ENCODE measurements at places on chromosomes 11 and 22.

DNA sequence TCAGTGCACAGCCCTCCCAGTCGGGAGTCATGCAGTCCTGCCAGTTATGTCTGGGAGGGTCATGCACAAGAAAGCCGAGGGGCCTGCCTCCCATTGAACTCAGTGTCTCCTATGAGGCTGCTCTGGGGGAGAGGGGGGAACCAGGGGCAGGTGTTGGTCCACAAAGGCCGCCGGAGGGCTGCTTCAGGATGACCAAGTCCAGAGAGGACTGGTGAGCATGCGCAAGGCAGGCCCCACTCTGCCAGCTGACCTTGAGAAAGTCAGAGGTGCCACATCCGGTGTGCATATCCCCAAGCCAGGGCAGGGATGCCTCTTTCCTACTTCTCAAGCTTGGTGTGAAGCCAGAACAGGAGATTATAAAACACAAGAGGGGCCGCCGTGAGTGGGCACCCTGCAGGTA lies 4.4 kb downstream of the SCN4B start:
- no peak for DNase-seq

DNA sequence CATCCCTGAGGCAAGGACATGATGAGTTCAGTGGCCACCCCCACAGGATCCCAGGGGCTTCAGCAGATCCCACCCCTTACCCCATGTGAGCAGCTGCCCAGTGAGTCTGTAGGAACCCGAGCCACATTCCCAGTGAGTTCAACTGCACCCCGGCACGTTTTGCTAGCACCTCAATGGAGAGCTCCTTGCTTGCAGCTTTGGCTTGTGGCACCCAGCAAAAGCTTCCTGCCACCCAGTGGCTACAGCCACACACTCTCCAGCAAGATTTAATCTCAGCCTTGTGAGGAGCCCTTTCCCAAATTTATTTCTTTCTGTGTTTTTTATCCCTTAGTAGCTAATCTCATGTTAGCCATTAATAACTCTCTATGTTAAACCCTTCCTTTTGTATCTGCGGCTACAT lies 4.0 kb downstream of the SAA1 start:
- no peak for DNase-seq

GRCh38 chr22:47296405-47297260 lies 534.2 kb downstream of the TBC1D22A start:
- no peak for DNase-seq

DNA sequence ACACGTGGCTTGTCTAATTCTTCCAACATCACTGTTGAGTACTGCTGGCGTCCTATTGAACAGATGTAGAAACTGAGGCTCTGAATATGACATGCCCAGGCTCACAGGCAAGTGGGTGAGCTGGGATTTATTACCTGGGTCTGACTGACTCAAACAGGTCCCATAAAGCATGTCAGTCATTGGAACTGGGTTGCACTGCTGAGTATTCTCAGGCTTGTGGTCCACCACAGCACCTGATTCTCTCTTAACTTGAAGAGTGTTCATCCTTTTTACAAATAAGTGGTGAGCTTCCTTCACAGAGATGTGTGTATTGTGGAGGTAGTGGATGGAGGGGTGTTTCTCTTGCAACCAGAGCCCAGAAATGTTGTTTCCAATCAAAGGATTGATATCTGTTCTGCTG lies 44.5 kb downstream of the SC5D start:
- DNase-seq = no peak

GRCh38 chr22:36946421-36947158 lies 33.2 kb downstream of the CSF2RB start:
- DNase-seq = no peak

DNA sequence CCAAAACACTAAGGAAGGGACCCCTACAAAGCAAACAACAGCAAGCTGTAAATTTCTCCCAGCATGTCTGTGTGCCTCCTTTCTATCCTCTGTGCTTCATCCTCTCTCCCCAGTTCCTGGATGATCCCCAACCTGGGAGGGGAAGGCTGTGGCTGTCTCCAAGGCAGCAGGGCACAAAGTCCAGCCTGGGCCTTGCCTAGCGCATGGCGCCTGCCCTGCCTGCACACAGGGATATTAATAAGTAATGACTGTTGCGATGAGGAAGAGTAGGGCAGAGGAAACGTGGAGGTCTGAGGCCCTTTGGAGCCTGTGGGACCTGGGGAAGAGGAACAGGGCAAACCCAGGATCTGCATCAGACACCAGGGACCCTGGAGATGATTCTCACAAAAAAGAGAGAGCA lies 2.0 kb downstream of the USH1C start:
- no peak for DNase-seq

GRCh38 chr11:23284631-23285030 lies 424.4 kb upstream of the CCDC179 start:
- no peak for DNase-seq

GRCh38 chr11:72975778-72976521 lies 161.7 kb downstream of the ATG16L2 start:
- no peak for DNase-seq

DNA sequence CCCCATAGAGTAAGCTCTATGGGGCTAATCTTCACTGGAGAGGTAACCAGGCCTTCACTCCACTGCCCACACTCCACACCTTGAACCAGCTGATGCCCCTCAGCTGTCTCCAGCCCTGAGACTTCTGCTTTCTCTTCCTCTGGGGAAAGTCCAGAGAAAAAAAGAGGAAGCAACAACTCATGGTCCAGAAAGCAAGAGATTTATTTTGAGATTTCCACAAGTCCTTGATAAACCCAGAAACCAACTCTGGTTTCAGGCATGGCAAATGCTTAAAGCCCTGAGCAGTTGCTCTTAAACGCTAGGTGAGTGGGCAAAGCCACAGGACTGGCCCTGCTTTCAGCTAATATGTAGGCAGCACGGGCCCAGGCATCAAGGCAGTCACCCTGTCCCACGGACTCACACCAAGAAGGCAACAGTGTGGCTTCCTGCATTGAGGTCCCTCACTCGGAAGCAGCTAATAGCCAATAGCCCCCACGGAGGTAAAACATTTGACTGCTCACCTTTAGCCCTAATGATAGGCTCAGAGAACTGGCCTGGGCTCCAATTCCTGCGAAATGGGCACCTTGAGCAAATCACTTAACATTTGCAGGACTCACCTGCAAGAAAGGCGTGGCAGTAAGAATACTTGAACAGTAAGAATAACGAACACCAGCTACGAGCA lies 4.3 kb downstream of the CYB561A3 start:
- DNase-seq = no peak

DNA sequence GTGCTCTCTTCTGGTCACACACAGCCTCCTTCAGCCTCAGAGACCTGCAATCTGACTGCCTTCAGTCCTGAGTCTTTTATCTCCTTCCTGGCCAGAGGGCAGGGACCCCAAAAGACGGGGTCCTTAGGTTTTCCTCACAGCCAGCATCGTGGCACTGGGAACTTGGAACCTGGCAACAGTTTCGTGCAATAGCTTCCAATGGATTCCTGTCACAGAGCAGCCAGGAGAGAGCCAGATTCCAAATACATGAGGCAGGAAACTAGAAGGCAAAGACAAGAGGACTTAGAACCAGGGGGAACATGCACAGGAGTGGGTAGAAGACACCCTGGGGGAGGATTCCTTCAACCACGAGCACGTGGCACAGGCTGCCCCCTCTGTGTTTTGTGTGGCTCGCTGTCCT lies 48.6 kb downstream of the C11orf91 start:
- DNase-seq = no peak

DNA sequence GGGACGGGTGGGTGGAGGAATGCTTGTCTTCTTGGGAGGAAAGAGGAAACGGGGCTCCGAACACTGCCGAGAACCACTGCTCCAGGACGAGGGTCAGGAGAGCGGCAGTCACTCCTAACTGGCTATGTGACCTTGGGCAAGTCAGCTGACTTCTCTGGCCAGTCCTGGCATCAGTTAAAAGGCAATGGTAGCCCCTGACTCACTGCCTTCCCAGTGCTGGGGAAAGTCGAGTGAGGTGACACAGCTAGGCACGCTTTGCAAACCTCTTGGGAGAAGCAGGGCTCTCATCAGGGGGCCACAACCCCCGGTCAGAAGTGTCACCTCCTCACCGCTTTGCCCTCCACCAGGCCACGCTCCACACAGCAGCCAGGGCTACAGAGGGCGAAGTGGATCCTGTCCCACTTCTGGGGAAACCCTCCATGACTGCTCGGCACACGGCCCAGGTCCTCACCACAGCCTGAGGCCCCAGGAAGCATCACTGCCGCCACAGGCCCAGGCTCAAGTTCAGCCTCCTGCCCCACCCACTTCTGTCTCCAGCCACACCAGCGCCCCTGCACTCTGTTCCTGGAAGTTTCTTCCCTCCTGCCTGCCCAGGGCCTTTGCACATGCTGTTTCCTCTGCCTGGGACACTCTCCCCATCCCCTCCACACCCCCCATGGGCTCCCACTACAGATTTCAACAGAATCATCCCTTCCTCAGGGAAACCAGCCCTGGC lies 16.3 kb downstream of the IL2RB start:
- no peak for DNase-seq

- DNase-seq = no peak
Measured at GRCh38 chr11:76800466-76801200, 17.5 kb downstream of the TSKU start.

GRCh38 chr11:59616396-59616982 lies 915 bp upstream of the OSBP start:
- no peak for DNase-seq

GRCh38 chr11:128832121-128832497 lies 35.0 kb downstream of the KCNJ1 start:
- no peak for DNase-seq

DNA sequence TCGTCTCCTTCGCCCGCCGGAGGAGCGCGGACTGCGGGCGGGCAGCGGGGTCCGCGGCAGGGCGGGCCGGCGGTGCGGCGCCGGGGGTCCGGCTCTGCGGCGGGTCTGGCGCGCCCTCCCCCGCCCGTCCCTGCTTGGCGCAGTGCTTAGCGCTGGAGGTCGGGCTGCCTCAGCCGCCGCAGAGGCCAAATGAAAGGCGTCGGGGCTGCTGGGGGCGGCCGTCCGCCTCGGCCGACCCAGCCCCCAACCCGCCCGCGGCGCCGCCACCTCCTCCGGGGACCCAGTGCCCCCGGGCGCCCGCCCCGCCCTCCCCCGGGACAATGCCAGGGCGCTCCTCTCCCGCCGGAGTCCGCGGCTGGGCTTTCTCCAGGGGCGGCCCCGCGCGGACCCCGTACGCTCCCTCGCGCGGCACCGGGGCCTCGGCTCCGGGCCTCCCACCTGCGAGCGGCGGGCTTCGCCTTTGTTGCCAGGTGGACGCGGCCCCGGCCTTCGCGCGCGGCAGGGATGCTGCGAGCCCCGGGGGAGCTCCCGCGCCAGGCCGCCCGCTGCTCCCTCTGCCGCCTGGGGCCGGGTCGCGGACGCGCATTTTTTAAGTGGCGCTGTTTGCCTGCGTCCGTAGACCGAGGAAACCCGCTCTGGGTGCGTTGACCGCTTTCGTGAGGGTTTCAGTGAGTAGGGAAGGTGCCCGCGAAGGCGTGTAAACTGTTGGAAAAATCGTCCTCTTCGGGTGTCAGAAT lies 583 bp downstream of the APLP2 start:
- peak; percentile 26 for DNase-seq

DNA sequence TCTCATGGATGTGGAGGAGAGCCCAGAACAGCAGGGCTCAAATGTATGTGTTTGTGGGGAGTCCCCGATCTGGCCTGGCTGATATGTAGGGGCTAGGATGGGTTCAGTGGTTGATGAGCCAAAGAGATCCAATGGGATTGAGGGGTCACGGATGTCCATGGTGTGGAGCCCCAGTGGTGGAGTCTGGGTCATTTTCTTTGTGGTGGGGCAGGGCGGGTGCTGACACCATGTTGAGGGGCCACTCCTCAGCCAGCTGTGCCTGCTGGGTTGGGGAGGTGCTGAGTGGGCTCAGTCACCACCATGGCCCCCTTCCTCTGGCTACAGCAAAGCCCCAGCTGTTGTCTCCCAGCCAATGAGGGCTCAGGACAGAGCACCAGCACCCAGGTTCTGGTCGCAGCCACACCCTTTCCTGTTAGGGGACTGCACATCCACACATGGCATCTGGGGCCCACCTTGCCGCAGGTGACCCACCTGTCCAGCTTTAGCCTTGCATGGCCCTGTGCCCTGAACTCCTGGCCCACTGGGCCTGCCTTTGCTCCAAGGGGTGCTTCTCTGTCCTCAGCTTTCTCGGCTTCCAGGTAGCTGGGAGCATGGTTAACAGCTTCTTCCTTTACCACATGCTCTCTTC lies 3.2 kb upstream of the GNAZ start:
- DNase-seq = no peak

GRCh38 chr11:108125096-108125495 lies 3.7 kb downstream of the ACAT1 start:
- no peak for DNase-seq

DNA sequence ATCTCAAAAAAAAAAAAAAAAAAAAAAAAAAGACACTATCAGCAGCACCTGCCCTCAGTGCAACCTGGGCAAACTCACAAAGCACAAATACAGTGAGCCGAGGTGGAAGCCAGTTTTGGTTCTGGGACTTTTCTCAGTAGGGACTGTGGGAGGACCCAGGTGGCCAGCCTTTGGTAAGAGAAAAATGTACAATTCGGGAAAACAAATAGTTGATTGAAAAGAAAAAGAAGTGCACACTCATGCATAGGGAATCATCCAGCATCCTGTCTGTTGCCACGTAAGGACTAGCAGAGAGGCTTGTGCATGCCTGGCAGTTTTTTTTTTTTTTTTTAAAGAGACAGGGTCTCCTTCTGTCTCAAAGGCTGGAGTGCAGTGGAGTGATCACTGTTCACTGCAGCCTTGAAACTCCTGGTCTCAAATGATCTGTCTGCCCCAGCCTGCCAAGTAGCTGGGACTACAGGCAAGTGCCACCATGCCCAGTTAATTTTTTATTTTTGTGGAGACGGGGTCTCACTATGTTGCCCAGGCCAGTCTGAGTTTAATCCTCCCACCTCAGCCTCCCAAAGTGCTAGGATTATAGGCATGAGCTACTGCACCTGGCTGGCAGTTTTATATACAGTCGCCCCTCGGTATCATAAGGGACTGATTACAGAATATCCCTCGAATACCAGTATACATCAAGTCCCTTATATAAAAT lies 36.7 kb downstream of the TPST2 start:
- no peak for DNase-seq

GRCh38 chr11:77340501-77340900 lies 39.0 kb upstream of the GDPD4 start:
- DNase-seq = no peak

DNA sequence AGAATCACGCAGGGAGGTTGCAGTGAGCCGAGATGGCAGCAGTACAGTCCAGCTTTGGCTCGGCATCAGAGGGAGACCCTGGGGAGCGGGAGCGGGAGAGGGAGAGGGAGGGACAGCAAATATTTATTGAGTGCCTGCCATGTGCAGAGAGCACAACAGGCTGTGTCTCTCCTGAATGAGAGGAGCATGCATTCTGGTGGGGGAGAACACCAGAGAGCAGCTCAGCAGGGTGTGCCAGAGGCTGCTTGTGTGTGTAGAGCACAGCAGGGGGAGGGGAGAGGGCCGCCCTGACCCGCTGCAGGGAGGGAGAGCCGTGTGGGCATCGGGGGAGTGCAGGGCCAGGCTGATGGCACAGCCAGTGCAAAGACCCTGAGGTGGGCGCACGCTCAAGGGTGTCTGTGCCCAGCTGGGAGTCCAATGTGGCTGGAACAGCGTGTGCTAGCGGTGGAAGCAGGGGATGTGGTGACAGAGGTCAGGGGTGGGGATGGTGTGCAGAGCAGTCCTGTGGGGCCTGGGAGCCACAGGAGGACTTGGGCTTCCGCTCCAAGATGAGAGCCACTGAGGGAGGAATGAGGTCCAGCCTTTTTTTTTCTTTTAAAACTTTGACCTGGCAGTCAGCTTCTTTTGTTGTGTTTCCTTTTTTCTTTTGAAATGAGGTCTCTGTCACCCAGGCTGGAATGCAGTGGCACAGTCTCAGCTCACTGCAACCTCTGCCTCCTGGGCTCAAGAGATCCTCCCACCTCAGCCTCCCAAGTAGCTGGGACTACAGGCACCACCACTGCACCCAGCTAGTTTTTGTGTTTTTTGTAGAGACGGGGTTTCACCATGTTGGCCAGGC lies 12.0 kb downstream of the PPIL2 start:
- no peak for DNase-seq

- no peak for DNase-seq
Measured at GRCh38 chr11:47485107-47485506, 36.2 kb upstream of the RAPSN start.
